Stimulated activated CD4-positive, alpha-beta T cell treated with anti-CD3 and anti-CD28 coated beads, Interleukin-12 subunit alpha, Interleukin-12 subunit beta, amount 100 ng/mL, for 4 hours (primary cell): ENCODE measurements at places on chromosomes 1 and 21.

GRCh38 chr1:117821774-117822482 is 107.5 kb downstream of the GDAP2 start:
- no peak for DNase-seq

DNA sequence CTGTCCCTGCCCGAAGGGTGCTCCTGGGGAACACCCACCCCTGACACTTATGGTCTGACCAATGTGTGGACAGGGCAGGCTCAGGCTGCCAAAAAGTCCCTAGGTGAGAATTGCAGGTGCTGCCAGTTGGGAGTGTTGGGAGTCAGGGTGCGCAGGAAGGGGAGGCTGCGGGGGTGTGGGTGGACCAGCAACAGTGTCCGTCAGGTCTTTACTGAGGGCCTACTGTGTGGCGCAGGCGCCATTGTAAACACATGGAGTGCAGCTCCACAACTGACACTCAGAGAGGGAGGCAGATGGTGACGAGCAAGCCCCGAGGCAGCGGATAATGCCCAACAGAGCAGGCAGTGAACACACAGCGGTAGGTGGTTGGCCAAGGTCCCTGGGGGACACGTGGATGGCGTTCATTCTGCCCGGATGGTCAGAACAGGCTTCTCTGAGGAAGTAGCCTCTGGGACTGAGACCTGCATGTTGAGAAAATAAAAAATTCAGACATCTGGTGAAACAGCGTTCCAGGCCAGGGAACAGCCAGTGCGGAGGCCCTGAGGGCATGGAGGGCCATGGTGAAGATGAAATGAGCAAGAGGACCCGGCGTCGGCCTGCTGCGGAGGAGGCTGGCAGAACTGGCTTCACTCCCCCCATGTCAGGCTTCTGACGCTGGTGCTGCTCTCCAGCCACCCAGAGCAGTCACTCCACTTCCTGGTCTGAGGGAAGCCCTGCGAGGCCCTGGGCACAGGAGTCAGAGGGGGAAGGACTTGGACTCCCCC is 136.2 kb upstream of the ZBTB40 start:
- DNase-seq: no peak

DNA sequence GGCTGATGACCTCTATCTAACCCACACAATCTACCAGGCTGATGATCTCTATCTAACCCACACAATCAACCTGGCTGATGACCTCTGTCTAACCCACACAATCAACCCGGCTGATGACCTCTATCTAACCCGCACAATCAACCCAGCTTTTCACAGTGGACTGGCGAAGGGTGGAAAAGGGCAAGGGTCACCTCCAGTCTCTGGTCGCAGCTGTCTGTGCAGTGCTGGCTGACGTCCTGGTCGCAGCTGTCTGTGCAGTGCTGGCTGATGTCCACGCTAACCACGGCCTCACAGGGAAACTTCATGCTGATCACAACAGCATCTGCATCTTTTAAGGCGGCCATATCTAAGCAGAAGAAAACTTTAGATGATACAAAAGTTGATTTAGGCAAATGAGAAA is 12.2 kb upstream of the CCDC27 start:
- no peak for DNase-seq

DNA sequence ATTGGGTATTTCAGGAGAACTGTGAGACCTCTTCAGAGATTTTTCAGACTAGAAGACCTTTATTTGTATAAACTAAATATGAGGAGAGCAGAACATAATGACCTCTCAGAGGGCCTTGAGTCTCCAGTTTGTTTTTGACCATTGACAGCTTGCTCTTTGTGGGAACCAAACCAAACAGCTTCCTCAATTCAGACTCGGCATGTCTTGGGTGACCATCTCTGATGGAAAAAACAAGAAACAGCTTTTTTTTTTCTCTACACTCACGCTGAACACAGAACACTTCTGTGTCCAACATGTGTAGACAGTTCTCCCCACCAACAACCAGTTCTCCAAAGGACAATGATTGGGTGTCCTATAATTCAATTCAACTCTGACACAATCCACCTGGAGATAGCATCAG is 11.5 kb downstream of the ATP1A4 start:
- no peak for DNase-seq

DNA sequence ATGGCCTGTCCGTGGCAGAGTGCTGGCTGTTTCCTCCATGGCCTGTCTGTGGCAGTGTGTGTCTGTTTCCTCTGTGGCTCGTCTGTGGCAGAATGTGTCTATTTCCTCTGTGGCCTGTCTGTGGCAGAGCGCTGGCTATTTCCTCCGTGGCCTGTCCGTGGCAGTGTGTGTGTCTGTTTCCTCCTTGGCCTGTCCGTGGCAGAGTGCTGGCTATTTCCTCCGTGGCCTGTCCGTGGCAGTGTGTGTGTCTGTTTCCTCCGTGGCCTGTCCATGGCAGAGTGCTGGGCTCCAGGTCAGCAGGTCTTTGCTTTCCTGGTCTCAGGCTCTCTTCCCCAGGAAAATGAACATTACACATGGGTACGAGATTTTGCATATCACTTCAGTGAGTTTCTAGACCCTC is 138.4 kb upstream of the IPO9 start:
- no peak for DNase-seq

GRCh38 chr1:220123066-220123465 is 29.1 kb downstream of the IARS2 start:
- no peak for DNase-seq

DNA sequence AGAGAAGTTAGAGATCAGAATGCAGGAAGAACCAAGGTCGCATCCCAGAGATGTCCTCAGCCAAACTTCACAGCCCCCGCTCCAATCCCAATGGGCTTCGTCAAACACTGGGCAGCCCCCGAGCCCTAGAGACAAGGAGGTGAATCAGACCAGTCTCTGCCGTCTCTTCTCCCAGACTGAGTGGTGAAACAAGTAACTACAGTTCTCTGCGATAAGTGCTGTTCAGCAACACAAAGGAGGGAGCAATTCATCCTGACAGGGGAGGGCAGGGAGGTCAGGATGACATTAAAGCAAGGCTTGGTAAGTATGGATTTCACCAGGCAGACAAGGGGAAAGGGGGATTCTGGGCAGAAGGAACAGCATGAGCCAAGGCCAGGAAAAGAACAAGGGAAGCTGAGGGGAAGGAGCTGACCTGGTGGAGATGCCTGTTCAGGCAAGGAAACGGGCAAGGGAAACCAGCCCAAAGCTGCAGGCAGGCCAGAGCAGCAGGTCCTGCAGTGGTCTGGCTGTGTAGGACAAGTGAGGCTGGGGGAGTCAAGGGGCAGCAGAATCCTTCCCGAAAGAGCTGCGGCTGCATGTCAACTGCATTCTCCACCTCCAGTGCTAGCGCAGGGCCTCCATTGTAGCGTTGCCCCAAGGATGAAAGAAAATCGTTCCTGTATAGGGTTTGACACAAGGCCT is 13.6 kb upstream of the ERI3 start:
- DNase-seq: no peak

- no peak for DNase-seq
Observed at GRCh38 chr1:212215910-212216309, 69.3 kb upstream of the PPP2R5A start.

GRCh38 chr1:109392037-109392787 is 5.5 kb downstream of the SORT1 start:
- no peak for DNase-seq

DNA sequence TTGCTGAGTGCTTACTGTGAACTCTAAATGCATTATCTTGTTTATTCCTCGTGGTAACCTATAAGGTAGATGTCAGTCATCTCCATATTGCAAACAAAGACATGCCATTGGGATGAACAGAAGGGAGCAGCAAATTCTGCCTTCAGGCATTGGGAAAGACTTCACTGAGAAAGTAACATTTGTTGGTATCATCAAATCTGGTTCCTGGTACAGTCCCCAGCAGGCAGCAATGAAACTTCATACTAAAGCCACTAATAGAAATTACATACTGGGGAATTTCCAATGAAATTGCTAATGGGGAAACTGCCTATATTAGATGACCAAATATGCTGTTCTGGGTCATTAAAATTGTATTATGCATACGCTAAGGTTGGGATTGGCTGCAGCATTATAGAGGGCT is 47.3 kb upstream of the ST6GALNAC5 start:
- no peak for DNase-seq

GRCh38 chr1:165114022-165114888 is 242.3 kb downstream of the LMX1A start:
- no peak for DNase-seq

DNA sequence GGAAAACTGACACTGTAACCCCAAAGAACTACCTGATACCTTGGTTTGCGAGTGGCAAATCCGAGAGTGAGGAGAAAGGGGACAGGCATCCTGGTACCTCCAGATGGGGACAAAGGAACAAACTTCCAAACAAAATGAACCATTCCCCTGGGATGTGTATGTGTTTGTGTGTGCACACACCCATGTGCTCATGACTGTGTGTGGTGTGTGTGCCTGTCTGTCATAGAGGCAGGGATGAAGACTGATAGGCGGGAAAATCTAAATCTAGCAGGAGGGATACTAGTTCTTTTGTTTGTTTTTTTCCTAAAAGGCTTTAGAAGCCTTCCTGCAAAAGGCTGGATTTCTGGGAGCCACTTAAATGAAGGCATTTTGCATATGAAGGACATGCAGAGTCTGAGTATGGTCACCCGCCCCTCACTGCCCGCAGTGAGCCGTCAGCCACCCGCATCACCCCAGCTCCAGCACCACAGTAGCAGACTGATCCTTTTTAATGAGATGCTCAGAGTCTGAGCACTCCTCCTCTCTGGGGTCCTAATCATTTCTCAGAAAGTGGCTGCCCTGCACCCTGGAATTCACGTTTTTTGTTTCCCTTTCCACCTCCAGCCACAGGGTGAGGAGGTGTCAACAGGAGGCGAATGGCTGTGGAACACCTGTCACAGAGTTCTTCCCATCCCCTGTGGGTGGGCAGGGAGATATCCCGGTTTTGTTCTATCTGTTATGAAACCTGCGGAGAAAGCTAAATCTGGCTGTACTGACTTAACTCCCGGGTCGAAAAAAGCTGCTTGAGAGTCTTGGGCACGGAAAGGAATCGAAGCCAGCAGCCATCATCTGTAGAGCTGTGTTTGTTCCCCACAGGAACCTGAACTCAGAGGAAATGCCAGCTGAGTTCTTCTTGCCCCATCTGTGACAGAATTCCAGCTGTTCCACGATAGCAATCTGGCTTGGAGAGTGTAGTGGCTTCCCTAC is 34.9 kb downstream of the UTP25 start:
- DNase-seq: no peak

DNA sequence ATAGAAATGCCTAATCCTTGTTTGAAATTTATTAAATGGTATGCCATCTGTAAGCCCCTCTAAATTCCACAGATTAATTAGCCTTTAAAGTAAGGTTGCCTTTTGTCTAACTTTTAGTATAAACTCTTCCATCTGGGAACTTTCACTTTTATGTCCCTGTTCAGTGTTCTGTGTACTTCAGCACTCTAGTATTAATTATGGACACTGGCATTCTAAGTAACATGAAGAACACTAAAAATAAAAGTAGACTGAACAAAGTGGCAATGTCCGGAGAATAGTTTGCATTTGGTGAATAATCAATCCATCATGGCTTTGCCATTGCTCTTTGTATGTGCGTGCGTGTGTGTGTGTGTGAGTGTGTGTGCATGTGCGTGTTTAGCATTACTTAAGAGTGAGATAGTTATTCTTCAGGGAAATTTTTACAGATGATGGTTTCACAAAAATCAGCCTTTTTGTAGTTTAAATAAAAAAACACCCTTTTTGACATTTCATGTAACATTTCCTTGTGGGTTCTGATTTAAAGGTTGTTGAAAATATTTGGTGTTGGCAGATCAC is 51.1 kb downstream of the ATF6 start:
- DNase-seq: no peak

DNA sequence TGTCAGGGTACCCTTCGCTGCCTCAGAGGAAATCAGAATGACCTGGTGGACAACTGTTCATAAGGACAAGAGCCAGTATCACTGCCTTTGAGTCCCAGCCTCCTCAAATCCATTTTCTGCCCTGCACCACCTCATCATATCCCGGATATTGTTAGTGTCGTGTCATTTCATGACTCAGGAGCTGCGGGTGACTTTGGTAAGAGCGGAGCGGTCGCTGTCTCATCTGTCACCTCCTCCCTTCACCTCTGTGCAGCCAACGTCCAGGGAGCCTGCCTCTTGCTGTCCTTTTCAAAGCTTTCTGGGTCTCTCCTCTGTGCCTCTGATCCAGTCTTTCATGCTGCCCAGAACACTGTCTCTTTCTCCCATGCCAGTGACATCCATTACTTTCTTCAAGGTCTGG is 7.0 kb upstream of the C1orf198 start:
- no peak for DNase-seq

- DNase-seq: no peak
Observed at GRCh38 chr1:64337475-64337874, 132.5 kb upstream of the CACHD1 start.

GRCh38 chr1:50427086-50427817 is 4.0 kb upstream of the DMRTA2 start:
- DNase-seq: no peak

DNA sequence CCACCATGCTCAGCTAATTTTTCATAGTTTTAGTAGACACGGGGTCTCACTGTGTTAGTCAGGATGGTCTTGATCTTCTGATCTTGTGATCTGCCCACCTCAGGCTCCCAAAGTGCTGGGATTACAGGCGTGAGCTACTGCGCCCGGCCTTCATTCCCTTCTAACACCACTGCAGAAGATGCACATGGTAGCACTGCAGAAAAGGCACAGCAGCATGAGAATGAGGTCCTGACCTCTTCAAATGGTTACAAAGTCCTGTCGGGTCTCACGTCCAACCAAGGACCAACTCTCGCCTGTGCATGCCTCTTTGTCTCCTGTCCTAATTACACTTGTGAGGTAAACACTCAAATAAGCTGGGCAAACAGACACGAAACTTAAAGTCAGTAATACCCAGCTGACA is 83.0 kb upstream of the GCLM start:
- DNase-seq: no peak

DNA sequence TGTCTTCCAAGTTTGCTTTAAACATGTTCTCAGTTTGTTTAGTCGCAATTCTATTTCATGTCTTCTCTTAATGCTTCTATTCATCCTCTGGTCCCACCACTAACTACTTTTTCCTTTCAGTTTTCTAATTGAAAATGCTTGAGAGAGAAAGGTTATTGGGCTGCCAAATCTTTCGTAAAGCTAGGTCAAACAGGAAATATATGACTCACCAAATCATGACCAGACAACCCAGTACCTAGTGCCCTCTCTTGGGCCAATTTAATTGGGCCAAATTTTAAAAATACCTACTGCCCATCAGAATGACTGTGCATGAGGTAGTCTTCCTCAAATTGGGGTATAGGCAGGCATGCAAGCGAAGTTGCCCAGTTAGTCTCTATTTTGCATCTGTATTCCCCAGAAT is 295.4 kb upstream of the PBX1 start:
- no peak for DNase-seq

GRCh38 chr1:27447883-27448282 is 42.1 kb downstream of the WASF2 start:
- DNase-seq: no peak

GRCh38 chr1:108813326-108813725 is 43.6 kb downstream of the AKNAD1 start:
- DNase-seq: no peak

- no peak for DNase-seq
Observed at GRCh38 chr1:101264697-101265096, 27.9 kb downstream of the S1PR1 start.
